ENCODE measurements at places on chromosomes 12 and 14.

DNA sequence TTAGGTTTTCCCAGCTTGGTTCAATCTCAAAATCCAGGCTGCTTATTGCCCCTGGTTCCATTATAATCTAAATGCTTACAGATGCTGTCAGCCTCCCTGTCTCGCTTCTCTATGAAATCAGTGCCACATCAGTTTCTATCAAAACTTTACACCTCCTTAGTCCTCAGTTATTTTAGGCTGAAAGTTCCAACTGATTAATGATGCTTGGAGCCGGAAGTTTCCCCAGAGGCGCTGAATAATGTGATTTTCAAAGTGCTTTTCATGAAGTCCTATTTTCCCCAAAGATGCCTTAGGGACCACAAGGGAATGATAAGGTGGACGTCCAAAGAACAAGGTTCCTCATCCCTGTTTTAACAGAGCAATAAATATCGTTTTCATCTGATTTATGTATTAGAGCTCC lies 262.4 kb upstream of the RMST start:
- no peak for DNase-seq

DNA sequence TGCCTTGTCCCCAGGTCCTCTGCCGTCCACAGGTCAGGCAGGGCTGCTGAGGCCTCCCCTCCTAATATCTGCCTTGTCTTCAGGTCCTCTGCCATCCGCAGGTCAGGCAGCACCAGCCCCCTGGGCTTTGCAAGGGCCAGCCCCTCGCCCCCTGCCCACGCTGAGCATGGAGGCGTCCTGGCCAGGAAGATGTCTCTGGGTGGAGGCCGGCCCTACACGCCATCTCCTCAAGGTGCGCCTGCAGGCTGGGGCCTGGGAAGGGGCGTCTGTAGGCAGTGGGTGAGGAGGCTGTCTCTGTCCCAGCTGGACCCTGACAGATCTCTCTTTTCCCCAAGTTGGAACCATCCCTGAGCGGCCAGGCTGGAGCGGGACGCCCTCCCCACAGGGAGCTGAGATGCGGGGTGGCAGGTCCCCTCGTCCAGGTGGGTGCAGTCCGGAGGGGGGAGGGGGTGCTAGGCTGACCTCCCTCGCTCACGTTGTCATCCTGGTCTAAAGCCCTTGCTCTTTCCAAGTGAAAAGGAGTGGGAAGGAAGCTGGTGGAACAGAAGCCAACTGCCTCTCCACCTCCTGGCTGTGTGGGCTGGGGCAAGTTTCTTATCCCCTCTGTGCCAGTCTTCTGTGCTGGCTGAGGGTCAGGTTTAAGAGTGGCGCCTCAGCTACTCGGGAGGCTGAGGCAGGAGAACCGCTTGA lies 13.9 kb upstream of the PUS1 start:
- DNase-seq = no peak

DNA sequence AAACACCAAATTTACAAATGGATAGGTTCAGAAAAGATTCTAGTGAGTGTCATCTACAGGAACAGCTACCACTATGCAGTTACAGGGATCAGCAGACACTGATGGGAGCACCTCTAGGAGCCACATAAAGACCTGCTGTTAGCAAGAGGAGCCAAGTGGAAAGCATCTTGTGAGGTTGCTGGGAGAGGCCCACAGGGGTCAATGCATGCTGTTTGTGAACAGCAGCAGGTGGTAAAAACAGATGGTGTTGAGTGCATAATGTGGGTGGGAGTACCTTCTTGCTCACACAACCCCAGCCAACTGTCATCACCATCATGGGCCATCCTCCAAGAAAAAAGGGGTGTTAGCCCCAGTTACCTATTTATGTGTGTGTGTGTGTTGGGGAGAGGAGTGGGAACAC lies 215.2 kb upstream of the SSTR1 start:
- DNase-seq = peak; percentile 49

GRCh38 chr14:74503291-74503937 lies 9.8 kb downstream of the ISCA2 start:
- no peak for DNase-seq

GRCh38 chr12:19744705-19745218 lies 305.5 kb downstream of the AEBP2 start:
- DNase-seq = peak; percentile 19

- no peak for DNase-seq
Measured at GRCh38 chr12:67665679-67666078, 17.1 kb downstream of the DYRK2 start.

- no peak for DNase-seq
Measured at GRCh38 chr14:71140157-71140556, 232.9 kb downstream of the PCNX1 start.

DNA sequence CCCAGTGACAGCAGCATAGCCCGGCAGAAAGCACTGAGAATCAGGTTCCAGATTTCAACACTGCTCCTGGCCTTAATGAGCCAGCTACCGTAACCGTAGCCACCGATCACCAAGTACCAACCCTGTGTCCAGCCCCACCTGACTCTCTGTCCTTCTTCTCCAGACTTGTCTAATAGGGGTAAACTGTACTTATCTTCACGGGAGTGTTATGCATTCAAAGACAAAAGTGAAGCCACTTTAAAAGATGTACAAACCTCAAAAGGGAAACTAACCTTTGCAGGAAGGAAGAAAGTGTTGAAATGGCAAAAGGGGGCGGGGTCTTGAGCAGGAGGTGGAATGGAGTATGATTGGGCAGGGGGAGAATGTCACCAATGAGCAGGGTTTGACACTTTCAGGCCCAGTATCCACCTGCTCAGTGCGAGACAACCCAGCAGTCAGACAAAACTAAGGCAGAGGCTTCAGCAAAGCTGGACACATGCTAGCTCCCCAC lies 226.1 kb downstream of the CHST11 start:
- DNase-seq = no peak

GRCh38 chr12:44507461-44507860 lies 368.7 kb downstream of the NELL2 start:
- no peak for DNase-seq

- DNase-seq = no peak
Measured at GRCh38 chr14:22482085-22482694, 106.8 kb downstream of the DAD1 start.

- no peak for DNase-seq
Measured at GRCh38 chr14:76343386-76343785, 32.6 kb upstream of the ESRRB start.

- no peak for DNase-seq
Measured at GRCh38 chr12:67666605-67667004, 18.1 kb downstream of the DYRK2 start.

GRCh38 chr14:92581206-92581605 lies 67.6 kb downstream of the RIN3 start:
- no peak for DNase-seq

GRCh38 chr12:99392091-99392850 lies 255.3 kb upstream of the GARIN6 start:
- no peak for DNase-seq

GRCh38 chr14:37587131-37587803 lies 7.8 kb downstream of the FOXA1 start:
- DNase-seq = peak; percentile 22

- no peak for DNase-seq
Measured at GRCh38 chr12:16437281-16437816, 89.9 kb downstream of the MGST1 start.

GRCh38 chr12:54479421-54479820 lies 6.0 kb upstream of the GTSF1 start:
- no peak for DNase-seq

- no peak for DNase-seq
Measured at GRCh38 chr14:102775855-102776760, 1.1 kb upstream of the TRAF3 start.

GRCh38 chr12:93333828-93334227 lies 43.9 kb upstream of the NUDT4 start:
- DNase-seq = no peak

- DNase-seq = no peak
Measured at GRCh38 chr12:28209782-28210181, 19.5 kb downstream of the CCDC91 start.

DNA sequence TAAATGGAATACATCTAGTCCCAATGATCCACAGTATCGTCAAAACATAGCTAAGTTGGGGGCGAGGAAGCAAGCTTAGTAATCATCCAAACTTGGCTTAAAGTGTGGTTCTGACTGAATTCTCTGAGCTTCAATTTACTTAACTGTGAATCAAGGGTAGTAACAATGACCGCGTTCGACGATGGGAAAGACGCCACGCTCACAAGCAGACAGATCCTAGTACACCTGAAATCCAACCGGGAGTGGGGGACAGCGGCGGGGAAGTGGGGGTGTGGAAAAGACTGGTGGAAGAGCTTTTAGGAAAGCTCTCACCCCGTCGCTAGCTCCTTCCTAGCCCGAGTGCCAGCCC lies 433 bp downstream of the COX16 start:
- DNase-seq = no peak

GRCh38 chr12:73719223-73719622 lies 818.4 kb upstream of the ATXN7L3B start:
- no peak for DNase-seq

DNA sequence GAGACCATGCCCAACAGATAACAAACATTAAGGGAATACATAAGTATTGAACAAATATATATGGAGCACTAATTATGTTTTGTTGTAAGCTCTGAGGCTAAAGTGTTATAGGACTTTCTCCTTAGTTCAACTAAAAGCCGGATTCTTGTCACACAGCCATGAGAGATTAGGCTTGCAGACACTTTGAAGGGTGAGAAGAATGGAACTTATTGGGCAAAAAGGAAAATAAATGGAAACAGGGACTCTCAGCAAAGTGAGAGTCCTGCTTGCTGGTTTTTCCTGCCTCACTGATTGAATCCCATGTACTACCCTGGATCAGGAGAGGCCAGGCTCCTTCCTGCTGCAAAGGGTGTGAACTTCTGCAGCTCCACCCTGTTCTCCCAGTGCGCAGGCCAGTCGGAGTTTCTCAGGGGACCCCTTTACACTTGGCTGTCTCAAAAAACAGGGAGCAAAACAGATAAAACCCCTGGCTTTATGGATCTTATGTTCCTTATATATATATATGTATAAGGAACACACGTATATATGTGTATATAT lies 77.1 kb upstream of the FUT8 start:
- DNase-seq = no peak
